Stimulated activated CD8-positive, alpha-beta memory T cell treated with anti-CD3 and anti-CD28 coated beads, Interleukin-4, amount 100 ng/mL, for 1 hour (primary cell): ENCODE measurements at places on chromosomes 3 and 15.

- no peak for DNase-seq
These were observed 4.9 kb upstream of the HEXA start for GRCh38 chr15:72380743-72381142.

GRCh38 chr3:127213381-127213918 lies 20.5 kb downstream of the PRR23E start:
- no peak for DNase-seq

- no peak for DNase-seq
These were observed 4.7 kb downstream of the SMAD3 start for GRCh38 chr15:67070150-67070549.

GRCh38 chr3:179865861-179866505 lies 170.8 kb downstream of the PEX5L start:
- DNase-seq: no peak

DNA sequence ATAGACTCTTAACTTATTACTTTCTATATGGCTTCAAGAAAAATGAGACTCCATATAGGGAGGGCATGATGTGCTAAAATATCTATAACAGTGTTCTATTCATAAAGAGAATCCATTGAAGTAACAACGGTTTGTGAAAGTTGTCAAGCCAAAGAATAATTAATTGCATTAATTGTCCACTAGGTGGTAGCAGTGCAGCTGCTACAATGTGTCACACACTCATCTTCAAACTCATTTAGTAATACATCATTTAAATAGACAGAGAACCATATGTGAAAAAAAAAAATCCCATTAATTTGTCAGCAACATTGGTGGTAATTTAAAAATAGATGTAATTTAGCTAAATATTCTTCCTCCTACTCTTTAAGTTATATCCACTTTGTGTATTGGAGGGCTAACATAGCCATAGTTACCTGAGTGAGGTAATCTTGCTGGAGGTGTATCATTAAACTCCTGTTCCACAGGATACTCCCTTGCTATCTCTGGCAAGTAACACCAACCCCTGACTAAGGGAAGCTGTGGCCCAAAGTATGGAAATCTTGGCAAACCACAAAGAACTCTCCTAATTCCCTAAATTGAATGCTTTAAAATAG lies 3.7 kb upstream of the CPA3 start:
- DNase-seq: no peak

DNA sequence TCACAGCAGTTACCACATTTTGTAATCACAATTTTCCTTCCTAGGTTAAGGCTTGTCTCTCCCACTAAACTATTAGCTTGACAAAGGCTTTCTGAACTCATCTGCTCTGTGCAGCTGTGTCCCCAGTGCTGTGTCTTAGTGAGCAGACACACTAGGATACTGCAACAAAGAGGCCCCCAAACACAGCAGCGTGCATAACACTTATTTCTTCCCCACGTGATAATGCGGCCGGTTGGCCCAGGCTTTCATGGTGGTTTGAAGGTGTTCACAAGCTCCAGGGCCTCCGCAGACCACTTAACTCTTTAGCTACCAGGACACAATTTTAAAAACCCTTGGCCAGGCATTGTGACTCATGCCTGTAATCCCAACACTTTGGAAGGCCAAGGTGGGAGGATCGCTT lies 2.2 kb upstream of the HDAC11 start:
- no peak for DNase-seq

- no peak for DNase-seq
These were observed 361.9 kb upstream of the CFAP20DC start for GRCh38 chr3:59411694-59412093.

DNA sequence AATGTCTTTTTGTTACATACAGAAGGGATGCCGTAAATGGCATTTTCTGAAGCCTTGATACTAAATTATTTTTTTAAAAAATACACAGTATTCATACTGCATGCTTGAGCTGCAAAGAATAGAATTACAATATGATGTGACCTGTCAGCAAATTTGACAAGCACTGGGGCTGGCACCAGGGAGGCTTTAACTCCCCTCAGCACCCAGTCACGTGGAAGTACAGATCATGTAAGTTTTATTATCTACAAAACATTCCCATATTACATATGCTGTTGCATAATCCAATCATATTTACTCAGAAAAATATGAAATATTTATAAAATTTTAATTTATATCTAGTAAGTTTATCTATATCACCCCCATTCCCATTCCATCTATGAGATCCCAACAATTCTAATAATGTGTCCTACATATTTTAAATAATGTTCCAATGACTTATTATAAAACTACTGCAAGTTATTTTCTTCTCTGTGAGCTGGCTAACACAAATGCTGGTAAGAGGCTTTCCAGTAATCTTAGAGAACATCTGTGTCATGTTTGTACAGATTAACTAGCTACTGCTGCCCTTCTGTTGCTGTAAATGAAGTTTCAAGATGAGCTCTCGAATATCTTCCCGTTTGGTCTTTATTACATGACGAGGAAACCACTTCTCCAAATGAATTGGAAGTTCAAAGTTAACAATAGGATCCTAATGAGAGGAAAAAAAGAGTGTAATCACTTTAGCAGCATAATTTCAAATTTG lies 5.2 kb upstream of the IMPG2 start:
- DNase-seq: no peak
